ENCODE measurements at places on chromosomes 3 and 15.

GRCh38 chr15:63492541-63493077 is 11.8 kb upstream of the USP3 start:
- no peak for DNase-seq

DNA sequence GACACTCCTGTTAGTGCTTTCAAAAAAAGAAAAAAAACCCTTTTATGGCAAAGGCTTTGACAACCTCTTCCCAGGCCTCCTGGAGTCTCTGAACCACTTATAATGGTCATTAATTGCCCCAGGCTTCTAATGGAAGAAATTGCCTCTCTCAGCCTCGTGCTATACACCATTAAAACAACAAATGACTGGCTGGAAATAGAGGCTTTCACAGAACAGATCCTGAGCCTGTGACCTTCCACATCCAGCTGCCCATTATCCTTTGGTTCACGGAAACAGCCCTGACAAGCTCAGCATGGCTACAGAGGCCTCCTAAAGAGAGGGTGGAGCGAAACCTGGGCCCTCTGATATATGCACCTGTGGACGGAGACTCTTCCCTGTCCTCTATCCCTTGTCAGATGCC is 26.8 kb upstream of the MKRN3 start:
- no peak for DNase-seq

DNA sequence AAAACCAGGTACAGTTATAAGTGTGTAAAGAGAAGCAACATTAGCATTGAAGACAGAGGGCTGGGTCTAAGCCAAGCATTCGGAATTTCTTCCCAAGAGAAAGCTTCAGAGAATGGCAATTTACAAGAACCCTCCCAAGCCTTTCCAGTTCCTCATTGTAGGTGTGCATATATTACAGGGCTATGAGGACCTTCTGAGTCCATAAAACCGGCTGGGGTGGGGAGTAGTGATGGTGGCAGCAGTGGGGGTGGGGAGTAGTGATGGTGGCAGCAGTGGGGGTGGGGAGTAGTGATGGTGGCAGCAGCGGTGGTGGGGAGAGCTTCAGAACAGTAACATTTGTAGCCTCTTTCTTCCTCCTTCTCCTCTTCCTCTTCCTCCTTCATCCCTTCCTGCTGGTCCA is 368.7 kb upstream of the UMPS start:
- DNase-seq, result no peak

GRCh38 chr3:114675104-114675503 is 381.3 kb downstream of the TIGIT start:
- no peak for DNase-seq

- no peak for DNase-seq
Observed at GRCh38 chr3:127409421-127410136, 121.7 kb upstream of the PRR20G start.

DNA sequence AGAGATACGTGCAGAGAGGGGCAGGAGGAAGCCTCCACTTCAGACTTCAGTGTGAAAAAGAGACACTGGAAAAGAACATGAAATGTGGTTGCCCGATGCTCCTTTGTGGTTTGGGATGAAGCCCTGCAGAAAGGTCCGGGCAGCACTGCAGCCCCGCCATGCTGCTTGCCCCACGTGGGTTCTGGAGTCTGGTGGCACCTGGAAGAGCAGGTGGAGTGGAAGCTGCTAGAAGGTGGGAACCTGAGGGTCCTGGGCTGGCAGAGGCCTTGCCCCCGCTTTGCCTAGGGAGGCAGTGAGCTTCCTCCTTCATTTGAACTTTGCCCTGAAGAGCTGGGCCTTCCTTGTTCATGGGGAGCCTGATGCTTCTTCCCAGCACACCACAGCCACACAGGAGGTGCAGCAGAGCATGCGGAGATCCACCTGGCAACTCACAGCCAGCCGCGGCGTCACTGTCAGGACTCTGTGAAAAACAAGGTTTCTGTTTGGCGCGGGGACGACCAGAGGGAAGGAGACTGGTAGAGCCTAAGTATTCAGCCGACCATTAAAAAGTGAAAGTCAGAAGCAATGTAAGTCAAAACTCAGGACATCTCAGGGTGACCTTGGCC is 59.0 kb downstream of the APBA2 start:
- DNase-seq, result no peak

GRCh38 chr15:59741274-59741906 is 52.3 kb upstream of the BNIP2 start:
- no peak for DNase-seq

DNA sequence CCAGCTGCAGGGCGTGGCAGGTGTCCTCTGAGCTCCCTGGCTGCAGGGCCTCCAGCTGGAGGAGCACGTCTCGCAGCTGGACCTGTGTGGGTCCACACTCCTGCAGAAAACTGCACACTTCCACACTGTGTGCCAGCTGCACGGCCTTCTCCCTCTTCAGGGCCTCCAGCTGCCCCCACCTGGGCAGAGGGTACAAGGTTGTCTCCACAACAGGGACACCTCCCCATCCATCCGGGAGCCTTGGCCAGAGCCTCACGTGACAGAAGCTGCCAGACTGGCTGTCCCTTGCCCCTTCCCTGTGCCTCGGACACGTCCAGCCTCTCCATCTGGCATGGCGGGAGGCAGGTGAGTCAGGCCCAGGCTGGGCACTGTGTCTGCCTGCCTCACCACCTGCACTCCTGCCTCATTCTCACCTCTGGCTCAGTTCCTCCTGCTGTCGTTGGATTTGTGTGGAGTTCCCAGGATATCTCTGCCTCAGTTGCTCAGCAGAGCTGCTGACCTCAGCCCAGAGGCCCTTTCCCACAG is 14.5 kb downstream of the SPTBN5 start:
- no peak for DNase-seq

All from NCI-H187 (cell line).